ENCODE measurements at places on chromosomes 6 and 20. TPM values are rescaled to one million over a fixed set of nuclear protein-coding genes. Genes with fewer than 3 reads are reported as not detected.

The SNPH gene
- 6.4 TPM for total RNA-seq

The DUSP15 gene
- total RNA-seq = 23.6 TPM

The PRSS35 gene
- total RNA-seq = 0.10 TPM

GRCh38 chr6:33769248-33769821, 19.6 kb downstream of the LEMD2 start:
- DNase-seq = no peak

DNA sequence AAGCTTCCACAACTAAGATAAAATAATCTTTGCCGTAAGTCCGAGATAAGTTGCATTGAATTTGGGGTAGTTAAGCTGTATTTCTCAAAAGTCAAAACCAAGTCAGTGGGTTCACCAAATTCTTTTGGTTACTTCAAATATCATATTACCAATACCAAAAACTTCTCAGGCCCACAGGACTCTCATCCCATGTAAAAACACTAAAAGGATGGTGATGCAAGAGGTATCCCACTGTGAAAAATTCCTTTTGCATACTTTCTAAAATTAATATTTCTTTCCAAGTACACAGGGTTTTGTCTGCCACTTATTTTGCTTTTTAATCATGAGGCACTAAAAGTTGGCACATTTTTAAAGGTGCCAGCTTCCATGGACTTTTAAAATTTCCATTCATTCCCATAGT, 151.3 kb downstream of the GJA10 start:
- DNase-seq = no peak

DNA sequence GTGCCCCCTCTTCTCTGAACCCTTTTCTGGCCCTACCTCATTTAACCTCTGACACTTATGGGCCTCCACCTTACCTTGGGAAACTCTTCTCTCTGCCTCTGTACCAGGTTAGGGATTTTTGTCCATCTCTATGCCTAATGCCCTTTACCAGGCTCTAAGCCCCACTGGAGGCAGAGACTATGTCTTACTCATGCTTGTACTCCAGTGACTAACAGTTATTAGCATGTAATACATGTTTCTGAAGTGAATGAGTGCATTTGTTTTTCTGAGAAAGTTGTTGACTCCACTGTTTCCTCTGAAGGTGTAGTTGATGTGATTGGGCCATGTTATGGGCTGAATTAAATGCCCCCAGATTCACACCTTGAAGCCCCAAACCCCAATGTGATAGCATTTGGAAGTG, 234.3 kb downstream of the PACRG start:
- no peak for DNase-seq

- no peak for DNase-seq
Observed at GRCh38 chr6:148193063-148193680, 149.5 kb upstream of the SASH1 start.

DNA sequence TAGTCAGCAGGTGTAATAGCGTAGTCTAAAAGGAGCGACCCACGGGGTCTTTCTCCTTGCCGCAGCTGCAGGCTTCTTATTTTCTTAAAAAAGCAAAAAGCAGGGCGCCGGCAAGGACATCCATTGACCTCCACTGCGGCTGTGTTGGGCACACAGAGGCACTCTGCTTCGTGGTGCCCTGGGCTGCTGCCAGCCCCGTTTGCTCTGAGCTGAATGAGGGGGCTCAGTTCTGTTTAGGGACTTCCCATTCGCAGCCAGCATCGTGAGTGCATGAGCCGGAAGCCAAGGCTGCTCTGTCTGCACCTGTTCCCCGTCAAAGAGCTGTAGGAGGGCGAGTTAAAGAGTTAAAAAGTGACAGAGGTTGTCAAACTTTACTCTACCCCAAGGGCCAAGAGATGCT, 1.7 kb upstream of the SLC22A2 start:
- DNase-seq = no peak

DNA sequence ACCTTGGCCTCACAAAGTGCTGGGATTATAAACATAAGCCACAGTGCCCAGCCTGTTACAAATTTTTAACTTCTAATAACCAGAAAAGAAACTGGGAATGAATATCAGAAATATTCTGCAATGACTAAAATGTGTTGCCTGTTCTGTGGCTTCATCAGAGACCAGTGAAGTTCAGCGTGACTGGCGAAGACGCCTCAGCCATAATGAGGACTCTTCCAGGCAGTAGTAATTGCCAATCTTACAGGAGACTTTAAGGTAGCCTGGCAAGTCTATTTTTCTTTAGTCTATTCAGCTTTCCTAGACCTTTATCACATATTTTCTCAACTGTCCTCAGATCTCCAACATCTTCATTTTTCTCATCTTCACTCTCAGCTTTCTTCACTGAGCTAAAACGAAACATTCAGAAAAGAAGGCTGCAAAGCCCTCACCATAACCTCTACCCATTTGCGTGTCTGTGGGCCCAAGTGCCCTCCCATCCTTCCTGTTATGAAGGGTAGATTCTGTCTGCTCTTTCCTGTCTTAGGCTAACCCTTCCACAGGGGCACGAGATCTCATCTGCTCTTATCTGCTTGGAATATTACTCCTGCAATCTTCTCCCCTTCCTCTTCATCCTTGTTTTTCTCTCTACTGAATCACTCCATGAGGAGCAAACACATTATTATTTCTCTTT, 42.0 kb upstream of the OLIG3 start:
- no peak for DNase-seq

DNA sequence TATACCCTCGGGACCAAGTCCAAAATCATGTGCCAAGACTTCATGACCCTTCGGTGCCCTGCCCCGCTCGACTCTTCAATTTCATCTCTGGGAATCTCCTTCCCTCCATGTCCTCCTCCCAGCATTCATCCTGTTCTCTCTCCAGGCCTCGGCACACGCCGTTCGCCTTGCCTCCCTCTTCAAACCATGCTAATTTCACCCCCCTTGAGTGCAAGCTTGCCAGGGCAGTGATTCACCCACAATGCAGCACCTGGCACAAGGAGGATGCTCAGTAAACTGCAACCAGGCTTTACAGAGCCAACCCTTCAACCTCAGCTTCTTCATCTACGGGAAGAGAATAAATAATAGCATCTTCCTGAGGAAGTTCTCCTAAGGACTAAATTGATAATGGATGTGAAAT, 4.1 kb downstream of the KCNS1 start:
- DNase-seq = no peak

GRCh38 chr20:57759724-57760123, 49.9 kb upstream of the PMEPA1 start:
- DNase-seq = no peak

DNA sequence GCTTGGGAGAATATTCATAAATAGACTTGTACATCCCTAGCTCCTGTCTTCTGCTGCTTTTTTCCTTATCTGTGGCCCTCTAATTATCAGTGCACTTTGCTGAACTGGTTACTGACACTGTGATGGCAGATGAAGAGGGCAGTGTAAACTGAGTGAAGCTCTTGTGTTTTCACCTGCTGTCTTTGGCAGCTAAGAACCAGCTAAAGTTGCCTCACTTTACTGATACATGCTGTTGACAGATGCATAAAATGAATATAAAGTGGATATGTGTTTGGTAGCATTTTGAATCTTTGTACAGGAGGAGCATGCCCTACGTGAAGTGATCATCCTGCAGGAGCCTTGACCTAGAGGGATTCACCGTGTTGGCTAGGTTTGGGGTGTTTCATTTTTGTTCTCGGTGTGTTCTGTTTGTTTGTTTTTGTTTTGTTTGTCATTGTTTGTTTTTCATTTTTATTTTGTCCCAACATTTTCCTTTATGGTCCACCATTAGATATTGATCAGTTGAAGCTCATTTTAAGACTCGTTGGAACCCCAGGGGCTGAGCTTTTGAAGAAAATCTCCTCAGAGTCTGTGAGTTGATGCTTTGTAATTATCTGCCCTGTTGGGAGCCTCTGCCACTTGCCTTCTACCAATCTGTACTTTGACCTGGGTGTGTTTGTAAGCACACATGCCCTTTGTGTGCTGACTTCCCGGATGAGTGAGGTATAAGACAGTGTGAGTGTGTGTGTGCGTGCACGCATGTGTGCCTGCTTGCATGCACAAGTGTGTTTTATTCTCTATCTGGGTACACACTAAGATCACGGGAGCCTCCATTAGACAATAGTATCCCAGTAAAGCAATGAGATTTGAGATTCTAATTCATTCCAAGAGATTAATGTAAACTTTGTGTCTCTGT, 34.6 kb upstream of the MAPK13 start:
- no peak for DNase-seq

- DNase-seq = no peak
Observed at GRCh38 chr20:13325033-13325432, 104.0 kb downstream of the ISM1 start.

DNA sequence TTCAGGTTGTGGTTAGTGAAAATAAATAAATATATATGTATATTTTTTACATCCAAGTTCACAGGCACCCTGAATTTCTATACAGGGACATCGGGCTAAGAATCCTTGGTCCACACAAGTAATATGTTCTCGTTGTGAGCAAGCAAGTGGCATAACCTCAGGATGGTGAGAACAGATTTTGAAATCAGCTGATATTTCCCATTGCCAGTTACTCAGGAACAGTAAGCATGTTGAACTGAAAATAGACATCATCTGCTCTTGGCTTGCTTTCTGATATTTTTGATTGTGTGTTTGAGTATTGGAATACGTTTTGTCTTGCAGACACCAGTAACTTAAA, 87.7 kb downstream of the TRMT6 start:
- DNase-seq = no peak

GRCh38 chr6:147561726-147562125, 53.2 kb downstream of the SAMD5 start:
- DNase-seq = no peak

All from Panc1 (cell line).